Suppressor macrophage treated with lipopolysaccharide for 1 hour (primary cell): ENCODE measurements at places on chromosomes 7 and 10.

DNA sequence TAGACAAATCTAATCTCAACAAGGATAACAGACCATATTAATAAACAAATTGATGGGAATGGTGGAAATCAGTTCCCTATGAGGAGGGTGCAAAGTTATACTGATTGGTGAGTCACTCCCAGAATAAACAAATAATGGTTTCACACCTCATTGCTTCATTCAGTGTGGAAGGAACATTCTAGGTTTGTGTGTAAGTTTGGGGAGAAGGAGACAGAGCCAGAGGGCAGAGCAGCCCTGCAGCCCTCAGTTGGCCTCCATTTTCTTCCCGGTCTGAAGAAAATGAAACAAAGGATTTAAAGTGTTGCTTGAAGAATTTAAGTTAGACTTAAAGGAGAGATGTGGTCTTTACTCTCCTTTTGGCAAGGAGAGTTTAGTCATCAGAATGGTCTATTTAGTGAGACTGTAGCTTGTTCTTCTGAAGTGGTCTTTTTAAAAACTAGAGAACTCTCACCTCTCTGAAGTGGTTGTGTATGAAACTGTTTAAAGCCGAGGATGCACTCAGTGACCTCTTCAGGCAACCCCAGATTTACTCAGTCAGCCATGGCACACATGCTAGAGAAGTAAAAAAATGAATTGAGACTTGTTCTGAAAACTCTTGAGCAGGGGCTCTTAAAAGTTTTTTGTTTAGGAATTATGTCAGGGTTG lies 27.2 kb downstream of the IKZF1 start:
- no peak for DNase-seq

DNA sequence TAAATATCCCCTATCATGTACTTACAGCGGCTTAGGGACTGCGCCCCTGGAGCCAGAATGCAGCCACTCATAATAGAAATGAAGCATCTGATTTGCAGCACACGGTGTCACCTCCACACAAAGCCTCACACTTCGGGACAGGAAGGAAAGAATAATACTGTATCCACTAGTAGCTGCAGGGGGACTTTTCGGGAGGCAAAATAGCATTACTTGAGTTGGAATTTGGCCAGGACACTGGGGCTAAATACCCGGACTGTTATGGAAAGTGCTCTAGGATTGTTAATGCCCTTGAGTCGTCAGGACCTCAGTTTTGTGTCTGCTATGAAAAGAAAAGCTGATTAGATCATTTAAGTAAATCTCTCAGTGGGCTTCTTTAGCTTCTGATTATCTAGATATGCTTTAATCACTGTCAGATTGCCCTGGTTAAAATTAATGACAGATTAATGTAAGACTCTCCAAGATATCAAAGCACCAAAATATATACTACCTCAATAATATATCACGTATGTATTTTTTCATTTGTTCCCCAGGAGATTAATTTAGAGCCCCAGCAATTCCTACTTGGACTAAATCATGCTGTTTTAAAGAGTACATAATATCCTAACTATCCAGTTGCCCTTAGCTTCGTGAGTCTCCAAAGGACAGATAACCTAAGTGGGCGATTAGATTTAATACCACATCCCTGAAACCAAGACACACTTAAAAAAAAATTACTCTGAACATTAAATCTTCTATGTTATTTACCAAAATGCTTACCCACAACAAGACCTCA lies 173.0 kb upstream of the NEBL start:
- no peak for DNase-seq

- peak; percentile 81 for DNase-seq
Observed at GRCh38 chr10:97713826-97714400, 383 bp downstream of the MARVELD1 start.

DNA sequence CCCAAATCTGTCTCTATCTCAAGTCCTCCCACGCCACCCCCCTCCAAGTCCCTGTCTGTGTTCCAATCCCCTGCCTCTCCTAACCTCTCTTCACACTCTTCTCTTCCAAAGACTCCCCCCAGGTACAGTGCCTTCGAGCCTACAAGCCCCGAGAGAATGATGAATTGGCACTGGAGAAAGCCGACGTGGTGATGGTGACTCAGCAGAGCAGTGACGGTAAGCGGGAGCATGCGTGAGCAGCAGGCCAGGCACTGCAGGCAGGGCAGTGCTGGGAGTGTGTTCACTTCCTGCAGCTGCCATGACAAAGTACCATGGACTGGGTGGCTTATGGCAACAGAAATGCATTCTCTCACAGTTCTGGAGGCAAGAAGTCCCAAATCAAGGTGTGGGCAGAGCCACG lies 23.4 kb downstream of the ARHGEF5 start:
- DNase-seq: no peak

DNA sequence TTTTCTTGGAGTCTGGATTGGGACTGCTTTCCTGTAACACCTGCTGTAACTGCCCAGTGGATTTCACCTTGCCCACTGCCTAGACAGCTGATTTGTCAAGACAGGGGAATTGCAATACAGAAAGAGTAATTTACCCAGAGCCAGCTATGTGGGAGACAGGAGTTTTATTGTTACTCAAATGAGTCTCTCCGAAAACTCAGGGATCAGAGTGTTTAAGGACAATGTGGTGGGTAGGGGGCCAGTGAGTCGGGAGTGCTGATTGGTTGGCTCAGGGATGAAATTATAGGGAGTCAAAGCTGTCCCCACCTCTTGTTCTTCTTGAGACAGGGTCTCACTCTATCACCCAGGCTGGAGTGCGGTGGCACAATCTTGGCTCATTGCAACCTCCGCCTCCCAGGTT lies 25.2 kb upstream of the BNIP3 start:
- DNase-seq: no peak
